ENCODE measurements at places on chromosomes 6 and 20.

- no peak for DNase-seq
Measured at GRCh38 chr6:168919470-168920179, 334.0 kb downstream of the THBS2 start.

- DNase-seq: no peak
Measured at GRCh38 chr6:141726248-141726647, 406.5 kb upstream of the GJE1 start.

GRCh38 chr20:59010995-59011873 is 4.2 kb upstream of the CTSZ start:
- DNase-seq: peak; percentile 21

GRCh38 chr6:138757136-138757535 is 16.4 kb upstream of the CCDC28A start:
- DNase-seq: no peak

DNA sequence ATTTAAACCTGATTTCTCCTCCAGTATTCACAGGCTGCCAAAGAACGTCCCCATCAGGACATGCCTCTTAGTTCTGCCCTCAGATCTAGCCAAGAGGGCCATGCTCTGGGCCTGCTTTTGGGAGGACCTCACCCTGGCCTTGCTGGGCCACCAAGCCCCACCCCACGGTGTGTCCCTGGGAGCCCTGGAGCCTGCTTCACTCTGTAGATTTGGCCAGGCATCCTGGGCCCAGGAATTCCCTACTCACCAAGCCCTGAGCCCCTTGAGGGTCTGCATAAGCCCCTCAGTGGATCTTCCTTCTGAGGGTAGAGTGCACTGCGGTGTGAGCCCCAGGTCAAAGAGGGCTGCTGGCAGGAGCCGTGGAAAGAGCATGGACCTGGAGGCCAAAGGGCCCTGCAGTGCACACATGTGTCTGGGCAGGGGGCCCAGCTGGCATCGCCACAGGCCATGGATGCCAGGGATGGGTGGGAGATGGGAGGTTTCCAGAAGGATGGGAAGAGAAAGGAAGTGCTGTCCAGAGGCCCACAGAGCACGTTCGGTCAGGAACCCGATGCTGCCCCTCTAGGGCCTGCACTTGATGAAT is 98.0 kb downstream of the DACT2 start:
- no peak for DNase-seq

- no peak for DNase-seq
Measured at GRCh38 chr6:22296067-22296466, 769 bp downstream of the PRL start.

- DNase-seq: no peak
Measured at GRCh38 chr20:19706463-19706862, 51.6 kb upstream of the RIN2 start.

DNA sequence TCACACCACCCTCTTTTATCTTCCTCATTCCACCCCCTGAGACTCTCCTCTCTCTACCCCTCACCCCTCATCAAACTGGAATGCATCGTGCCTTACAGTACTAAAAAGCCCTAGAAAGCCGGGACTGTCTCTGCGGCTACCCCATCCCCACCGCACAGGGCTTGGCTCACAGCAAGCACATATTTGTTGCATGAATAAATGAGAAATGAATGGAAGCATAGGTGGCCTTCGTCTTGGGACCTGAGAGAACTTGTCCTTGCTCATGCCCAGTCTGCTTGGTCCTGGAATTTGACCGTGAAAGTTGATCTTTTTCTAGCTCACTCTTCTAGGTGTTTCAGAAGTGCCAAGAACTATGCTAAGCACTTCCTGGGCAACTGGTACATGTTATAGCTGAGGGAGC is 53.3 kb downstream of the APCDD1L start:
- DNase-seq: no peak

- no peak for DNase-seq
Measured at GRCh38 chr6:63813566-63814120, 178.0 kb downstream of the PHF3 start.

DNA sequence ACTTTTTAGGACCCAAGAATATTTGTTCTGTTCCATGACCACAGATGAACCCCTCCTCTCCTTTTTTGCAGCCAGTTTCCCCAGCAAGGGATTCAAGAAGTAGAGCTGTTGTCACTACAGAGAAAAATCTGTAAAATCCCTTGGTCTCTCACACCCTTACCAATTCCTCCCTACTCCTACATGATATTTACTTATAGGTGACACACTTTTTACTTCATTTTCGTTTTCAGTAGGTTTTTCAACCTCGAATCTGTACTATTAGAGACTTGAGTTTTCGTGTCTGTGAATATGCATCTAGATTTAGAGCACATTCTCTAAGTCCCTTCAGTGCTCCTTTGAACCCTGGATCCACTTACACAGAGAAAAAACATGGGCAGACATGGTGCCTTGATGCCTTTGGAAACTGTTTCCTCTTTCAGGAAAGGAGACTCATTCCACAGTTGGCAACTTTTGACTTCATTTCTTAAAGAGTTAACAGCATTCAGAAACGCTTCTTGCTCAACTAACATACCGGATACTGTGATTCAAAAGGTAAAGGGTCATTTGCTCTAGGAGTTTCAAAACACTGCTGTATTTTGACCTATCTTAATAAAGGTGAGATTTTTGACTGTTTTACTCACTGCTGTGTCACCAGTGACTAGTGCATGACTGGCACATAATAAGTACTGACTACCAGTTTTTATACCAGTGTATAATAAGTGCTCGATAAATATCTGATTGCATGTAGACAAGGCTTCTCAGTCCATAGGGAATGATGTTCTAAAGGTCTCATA is 50.6 kb downstream of the LAMA4 start:
- DNase-seq: no peak

DNA sequence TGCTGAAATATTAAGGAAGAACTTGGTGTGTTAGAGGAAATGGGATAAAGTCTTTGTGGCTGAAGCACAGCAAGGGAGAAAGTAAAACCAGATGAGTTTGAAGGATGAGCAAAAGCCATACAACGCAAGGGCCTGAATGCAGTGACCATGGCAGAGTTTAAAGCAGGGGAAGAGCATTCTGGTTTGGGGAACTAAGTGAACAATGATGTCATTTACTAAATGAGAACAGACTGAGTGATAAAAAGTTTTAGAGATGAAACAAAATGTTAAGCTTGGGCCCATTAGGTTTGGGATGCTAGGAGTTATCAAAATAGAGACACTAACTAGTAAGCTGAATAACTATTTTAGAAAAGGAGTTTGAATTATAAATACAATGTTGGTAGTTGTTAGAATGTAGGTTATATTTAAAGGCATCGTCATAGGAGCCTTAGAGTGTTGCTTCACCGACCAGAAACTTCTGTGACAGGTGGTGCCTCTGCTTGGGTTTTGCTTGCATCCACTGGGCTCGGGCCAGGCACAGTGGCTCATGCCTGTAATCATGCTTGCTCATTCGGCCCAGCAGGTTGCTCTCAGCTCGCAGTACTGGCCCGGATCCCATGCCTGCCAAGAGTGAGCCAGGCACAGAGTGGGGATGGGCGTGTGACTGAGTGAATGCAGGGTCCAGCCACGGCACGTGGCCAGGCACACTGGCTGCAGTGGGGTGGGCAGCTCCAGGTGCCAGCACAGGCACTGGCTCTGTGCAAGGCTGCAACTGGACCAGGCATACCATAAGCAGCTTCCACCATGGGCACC is 37.4 kb upstream of the OPRM1 start:
- no peak for DNase-seq

DNA sequence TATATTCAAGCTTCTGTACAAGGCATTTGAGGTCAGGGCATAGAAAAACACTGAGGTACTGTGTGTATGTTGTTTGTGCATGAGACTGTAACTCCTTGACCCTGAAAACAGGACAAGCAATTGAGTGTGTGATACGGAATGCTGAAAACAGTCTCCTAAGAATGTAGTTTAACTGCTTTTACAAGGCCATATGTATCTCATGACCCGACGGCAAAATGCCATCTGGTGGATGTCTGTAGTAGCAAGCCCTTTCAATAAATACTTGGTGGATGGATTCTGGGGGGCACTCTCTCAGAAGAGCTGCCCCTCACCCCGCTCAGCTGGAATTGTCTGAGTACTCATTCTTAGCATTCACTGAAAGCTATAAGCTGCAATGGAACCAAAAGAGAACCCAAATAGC is 69.3 kb upstream of the EYS start:
- no peak for DNase-seq

- no peak for DNase-seq
Measured at GRCh38 chr6:16894301-16894700, 133.0 kb upstream of the ATXN1 start.

GRCh38 chr6:164214066-164214465 is 799.5 kb downstream of the QKI start:
- no peak for DNase-seq

- DNase-seq: no peak
Measured at GRCh38 chr20:22555791-22556564, 28.4 kb downstream of the FOXA2 start.

DNA sequence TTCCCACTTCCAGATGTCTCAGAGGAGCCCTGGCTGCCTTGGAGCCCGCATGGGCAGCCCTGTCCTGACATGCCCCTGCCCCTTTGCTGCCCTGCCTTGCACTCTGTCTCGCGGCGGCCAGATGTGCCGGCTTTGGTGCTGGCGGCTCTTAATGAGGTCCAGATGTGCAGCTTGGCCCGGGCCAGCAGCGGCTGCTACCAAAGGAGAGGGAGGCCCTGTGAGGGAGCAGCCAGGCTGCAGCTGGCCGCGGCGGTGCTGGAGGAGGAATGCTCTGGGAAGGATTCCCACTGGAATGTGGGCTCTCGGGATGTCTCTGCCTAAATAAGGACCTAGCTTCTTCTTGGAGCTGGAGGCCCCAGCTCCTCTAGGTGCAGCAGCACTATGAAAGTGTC is 72.4 kb downstream of the FGD2 start:
- peak; percentile 84 for DNase-seq

DNA sequence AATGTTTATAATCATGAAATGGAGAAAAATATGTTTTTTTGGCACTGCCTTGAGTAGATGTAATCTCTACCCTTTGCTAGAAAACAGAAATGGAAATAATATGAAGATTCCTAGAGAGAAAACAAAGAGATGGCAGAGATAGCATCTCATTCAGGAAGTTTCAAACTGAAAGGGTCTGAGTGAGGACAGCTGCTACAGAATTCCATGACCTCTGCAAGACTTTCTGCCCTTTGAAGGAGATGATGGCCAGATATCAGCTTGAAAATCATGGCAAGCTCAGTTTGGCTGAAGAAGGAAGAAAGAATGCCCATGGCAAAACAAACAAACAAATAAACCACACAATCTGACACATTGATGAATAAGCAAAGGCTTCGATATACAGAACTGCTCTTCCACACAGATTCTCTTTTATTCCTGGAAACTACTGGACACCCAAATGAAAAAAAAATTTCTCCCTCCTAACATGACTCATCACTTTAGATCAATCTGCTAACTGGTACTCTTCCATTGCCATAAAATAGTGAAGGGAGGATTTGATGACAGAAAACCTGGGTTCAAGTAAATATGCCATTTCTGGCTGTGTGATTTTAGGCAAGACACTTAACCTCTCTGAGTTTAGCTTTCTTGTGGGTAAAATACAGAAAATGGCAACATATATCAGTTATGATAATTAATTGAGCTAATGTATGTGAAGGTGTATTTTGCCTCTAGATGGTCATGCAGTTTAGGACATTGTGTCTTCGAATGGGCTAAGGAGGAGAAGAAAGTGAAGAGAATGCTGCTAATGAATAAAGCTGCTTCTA is 105.9 kb upstream of the SPACA1 start:
- no peak for DNase-seq

- no peak for DNase-seq
Measured at GRCh38 chr6:311679-312220, 19.5 kb downstream of the DUSP22 start.

GRCh38 chr6:77535172-77535571 is 71.9 kb upstream of the HTR1B start:
- DNase-seq: no peak

GRCh38 chr6:82072121-82072521 is 175.4 kb downstream of the IBTK start:
- peak; percentile 40 for DNase-seq

GRCh38 chr6:13079096-13079723 is 249.1 kb downstream of the TBC1D7 start:
- no peak for DNase-seq

DNA sequence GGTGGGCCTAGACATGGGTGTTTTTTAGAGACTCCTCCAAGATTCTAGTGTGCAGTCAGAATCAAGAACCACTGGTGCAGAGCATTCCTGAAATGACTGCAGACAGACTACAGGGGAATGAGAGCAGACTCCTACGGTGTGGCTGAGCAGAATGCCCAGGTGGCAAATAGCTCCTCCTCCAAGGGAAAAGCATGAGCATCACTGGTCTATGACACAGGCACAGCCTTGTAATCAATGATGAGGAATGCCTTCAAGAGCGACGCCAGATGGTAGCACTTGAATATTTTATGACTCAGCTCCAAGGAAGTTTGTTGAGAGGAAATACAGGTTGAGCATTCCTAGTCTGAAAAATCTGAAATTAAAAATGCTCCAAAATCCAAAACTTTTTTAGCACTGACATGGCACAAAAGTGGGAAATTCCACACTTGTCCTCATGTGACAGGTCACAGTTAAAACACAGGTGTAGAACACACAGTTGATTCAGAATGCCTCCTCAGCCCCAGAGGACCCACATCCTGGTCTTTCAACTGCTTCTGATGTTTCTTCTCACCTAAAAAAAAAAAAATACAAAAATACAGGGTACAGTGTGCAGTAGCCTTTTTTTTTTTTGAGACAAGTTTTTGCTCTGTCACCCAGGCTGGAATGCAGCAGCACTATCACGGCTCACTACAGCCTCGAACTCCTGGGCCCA is 10.6 kb upstream of the FAM8A1 start:
- DNase-seq: no peak

DNA sequence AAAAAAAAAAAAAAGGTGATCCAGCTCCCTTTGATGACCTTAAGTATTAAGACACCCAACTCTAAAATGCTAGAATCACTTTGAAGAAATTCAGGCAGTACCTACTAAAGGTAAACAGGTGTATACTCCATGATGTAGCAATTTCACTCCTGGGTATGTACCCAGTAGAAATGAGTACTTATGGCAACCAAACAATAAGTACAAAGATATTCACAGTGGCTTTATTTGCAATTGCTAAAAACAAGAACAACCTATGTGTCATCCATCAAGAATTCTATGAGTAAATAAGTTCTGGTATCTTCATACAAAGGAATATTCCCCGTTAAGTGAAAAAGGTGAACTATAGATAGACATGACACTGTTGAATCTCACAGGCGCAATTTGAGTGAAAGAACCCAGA is 29.4 kb downstream of the MDGA1 start:
- no peak for DNase-seq

DNA sequence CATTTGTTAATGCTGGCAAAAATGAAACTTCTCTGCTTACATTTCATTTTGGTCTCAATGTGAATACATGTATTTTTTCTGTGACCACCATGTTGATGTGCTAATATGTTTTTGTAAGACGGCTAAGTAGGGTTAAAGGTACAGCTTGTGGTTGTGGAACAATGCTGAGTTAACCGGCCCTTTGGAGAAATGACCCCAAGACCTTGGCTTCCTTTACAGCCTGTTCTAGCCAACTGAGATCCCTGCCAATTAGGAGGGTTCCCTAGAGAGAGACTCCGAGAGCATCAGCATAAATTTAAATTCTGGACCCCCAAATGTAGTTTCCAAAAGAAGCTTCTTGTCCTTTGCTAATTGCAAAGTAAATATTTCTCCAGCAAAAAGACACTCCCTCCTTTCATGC is 44.4 kb downstream of the RSPO3 start:
- peak; percentile 49 for DNase-seq
